ENCODE measurements at places on chromosomes 4 and X. TPM values are rescaled to one million over a fixed set of nuclear protein-coding genes. Genes with fewer than 3 reads are reported as not detected.

Gene EIF2S3
- 364 TPM for total RNA-seq

Gene ATP10D
- 31.1 TPM for total RNA-seq

Gene IL1RAPL2
- total RNA-seq: not detected

Gene AADAT
- 6.3 TPM for total RNA-seq

Gene HTT
- 69.3 TPM for total RNA-seq

Gene BEX1
- 9.0 TPM for total RNA-seq

Gene RBM46
- not detected for total RNA-seq

Gene SEPSECS
- 5.7 TPM for total RNA-seq

Gene CYTL1
- total RNA-seq: not detected

Gene MAGEE2
- total RNA-seq: not detected

Gene NDNF
- total RNA-seq: not detected

Gene PNMA6A
- total RNA-seq: 0.29 TPM

Gene CSAG3
- not detected for total RNA-seq

Gene SSX2B
- not detected for total RNA-seq

Gene ZNF827
- 13.7 TPM for total RNA-seq
